ENCODE measurements at places on chromosomes 4 and X.

DNA sequence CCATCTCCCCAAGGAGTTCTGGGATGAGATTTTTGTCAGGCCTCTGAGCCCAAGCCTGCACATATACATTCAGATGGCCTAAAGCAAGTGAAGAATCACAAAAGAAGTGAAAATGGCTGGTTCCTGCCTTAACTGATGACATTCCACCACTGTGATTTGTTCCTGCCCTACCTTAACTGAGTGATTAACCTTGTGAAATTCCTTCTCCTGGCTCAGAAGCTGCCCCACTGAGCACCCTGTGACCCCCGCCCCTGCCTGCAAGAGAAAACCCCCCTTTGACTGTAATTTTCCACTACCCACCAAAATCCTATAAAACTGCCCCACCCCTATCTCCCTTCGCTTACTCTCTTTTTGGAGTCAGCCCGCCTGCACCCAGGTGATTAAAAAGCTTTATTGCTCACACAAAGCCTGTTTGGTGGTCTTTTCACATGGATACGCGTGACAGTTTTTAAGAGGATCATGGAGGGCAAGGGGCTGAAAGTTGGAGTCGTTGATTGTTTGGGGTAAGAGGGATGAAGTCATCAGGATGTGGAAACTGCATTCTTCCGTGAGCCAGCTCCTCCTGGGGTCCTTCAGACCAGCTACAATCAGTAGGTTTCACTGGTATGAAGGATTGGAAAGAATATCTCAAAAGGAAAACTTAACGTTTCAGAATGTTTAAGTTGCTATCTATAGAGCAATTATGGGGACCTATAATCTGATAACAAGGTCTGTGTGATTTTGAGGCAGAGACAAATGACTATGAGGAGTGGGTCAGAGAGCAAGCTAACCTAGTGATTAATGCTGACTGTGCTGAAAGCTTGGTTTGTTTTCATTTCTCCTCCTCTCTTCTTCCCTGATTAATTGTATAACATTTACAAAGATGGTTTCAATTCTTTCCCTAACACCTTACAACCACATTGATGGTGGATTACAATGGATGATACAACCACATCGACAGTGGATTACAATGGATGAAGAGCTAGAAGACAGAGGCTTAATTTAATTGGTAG is 28.6 kb upstream of the MAGEA11 start:
- DNase-seq = no peak

DNA sequence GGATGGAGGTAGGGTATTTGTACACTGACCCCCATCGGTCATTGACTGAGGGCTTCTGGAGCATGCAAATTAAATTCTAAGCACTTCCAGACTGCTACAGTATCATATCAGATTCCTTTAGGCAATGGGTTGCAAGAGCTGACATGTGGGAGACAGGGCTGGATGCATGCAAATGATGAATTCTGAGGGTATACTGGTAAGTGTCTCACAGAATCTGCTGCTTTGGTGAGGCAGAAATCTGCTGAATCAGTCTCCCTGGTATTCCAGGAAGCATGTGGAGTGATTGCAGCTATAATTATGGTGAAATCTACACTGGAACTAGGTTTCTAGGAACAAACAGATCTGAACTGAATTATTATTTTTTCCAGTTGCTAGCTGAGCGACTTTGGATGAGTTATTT is 684.9 kb upstream of the MAGEB2 start:
- peak; percentile 29 for DNase-seq

DNA sequence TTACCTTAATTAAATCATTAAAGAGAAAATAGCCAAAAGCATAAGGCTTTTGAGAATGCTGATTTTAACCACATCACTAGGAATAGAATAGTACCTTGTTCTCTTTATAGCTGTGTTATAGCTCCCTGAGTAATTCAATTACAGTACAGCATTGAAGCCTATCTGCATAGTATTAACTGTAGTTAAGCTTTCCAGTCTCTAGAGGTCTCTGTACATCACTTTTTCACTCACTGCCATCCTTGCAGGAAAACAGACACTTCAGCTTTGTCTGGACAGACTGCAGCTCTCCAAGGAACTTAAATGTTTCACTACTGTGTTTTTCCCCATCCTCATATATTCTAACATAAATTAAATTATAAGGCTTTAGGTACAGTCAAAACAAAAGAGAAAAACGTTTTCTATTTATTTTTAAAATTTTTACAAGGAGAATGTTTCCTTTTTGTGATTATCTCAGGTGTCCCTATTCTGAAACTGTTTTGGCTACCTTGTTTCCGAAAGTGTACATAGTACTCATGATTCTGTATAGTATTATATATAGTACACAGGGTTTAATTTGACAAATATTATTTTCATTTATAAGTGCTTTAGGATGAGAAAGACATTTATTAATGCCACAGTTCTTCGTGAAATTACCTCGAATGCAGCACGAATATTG is 407.9 kb downstream of the PCDH18 start:
- DNase-seq = peak; percentile 83

- no peak for DNase-seq
Measured at GRCh38 chrX:4850312-4850711, 1136.9 kb upstream of the PRKX start.

DNA sequence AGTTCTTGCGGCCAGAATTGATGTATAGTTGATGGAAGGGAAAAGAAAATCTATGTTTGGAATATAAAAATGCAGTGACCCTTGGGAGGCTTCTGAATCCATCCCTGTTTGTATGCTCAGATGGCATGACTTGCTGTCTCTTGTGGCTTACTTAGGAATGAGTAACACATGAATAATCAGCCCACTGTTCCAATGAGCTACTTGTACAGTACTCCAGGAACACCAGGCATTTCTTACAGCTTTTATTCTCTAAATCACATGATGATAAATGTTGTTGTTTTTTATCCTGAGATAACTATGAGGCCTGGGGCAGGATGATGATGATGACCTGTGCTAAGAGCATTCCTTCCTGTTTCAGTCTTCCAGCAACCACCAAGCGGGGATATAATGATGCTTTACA is 18.9 kb downstream of the TMPRSS11E start:
- peak; percentile 68 for DNase-seq

GRCh38 chr4:28966982-28967381 is 1753.2 kb upstream of the PCDH7 start:
- peak; percentile 40 for DNase-seq

GRCh38 chrX:73525928-73526690 is 36.9 kb upstream of the CHIC1 start:
- DNase-seq = no peak

DNA sequence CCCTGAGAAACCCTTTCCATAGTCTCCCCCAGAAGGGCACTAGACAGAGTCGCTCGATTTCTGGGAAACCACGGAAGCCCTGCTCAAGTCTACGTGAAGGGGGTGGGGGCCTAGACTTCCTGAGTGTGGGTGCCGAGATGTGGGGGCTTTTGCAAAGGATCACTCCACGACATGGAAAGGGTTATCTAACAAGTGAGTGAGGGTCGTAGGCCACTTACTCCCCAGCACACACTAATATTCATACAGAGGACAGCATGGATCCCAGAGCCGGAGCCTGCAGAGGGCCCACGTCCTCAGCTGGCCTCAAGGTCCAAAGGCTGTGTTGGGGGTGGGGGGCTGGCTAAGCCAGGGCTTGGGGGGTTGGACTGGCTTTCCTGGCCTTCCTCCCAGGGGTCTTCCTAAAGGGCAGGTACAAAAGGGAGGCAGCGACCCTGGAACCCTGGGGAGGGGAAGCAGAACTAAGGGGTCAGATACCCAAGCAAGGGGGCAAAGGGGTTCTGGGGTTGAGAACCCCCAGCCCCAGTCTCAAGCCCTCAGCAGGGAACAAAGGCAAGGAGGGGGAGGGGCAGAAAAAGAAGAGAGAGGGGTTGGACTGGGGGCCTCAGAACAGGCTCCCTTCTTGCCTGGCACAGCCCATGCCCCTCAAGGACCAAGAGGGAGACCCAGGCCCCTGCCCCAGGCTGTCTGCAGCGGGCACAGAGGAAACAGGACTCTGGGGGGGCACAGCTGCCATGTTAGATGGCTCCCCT is 1.6 kb downstream of the HMX1 start:
- no peak for DNase-seq

DNA sequence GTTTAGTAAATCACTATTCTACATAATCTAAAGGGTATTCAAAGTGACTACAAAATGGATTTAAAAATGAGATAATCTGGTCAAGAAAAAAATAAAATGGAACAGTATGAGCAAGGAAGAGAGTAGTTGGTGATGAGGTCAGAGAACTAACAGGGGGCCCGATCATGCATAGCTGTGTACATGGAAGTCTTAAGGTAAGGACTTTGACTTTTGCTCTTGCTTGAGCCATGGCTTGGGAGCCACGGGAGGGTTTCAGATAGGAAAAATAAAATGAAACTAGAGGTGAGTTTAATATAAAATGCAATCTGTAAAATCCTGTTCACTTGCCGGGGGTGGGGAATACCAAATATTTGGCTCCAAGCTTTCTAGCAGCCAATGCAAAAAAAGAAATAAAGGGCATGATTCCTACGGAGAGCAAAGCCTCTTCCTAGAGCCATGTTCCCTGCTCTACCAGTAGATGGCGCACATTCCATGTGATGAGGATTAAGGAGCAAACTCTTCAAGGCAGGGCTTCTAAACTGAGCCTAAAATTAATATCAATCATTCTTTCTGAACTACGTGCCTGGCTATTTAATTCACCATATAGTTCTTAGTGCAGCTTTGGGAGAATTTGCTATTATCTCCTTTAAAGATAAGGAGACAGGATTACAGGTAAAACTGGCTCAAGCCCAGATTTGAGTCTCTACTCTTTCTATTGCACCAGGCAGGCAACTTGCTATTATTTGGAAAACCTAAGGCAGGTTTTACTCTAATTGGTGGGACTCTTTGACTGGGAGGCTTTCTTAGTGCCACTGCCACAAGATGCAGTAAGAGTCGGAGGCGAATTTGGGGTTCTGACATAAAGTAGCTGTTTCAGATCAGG is 6.8 kb upstream of the CLCN5 start:
- DNase-seq = peak; percentile 54

Data from fibroblast of skin of scalp (primary cell).